Tongue (tissue), 3 donors: ENCODE measurements at places on chromosomes 2 and 18. TPM values are rescaled to one million over a fixed set of nuclear protein-coding genes. Genes with fewer than 3 reads are reported as not detected.

DNA sequence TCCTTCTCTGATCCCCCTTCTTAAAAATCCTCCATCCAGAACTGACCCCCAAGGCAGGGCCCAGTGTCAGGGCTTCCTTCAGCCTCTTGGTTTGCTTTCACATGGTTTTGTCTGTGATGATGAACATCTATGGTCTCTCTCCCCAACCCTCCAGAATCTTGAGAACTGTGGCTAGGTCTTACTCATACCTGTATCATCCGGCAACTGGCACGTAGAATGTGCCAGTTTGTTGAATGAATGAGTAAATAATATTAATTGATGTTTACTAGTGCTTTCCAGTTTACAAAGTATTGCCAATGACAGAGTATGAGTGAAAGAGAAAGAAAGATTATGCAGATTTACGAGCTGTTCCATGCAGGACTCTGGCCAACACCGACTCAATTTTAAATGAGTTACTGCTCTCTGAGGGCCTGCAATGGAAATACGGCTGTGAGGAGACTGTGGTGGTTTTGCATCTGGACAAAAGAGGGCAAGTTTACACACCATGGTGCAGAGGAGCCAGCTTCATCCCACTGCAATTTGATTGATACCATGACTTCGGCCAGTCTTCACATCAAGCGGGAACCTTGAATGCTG, 29.9 kb upstream of the TRIB2 start:
- DNase-seq = no peak

Gene SNORC
- 0.41 TPM for total RNA-seq

DNA sequence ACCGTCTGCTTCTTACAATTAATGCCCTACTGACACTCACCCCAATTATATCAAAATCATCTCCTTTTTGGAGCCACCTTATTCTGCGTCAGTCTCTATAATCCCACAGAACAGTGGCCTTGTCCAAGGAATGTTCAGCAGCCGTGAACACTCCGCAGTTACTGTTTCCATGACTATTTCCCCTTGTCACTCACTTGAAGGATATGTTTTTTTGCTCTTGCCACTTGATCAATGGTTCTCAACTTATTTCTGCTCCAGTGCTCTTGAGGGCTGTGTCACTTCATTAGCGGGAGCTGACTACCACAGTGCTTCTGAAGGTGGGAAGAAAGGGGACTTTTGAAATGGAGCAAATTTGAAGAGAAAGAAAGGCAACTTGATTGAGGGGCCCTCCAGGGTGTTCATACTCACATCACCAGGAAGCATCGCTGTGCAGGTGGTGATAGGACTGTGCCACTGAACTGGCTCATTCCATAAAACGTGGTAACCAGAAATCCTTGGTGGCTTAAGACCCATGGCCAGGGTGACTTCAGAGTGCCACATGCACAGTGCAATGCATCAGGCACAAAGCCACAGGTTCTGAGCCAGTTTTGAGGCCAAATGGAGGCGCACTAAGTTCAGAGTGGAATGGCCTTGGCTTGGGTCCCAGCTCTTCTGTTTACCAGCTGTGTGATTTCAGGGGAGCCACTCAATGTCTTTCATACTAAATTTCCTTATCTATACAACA, 320.6 kb upstream of the RAB12 start:
- DNase-seq = peak; percentile 45

DNA sequence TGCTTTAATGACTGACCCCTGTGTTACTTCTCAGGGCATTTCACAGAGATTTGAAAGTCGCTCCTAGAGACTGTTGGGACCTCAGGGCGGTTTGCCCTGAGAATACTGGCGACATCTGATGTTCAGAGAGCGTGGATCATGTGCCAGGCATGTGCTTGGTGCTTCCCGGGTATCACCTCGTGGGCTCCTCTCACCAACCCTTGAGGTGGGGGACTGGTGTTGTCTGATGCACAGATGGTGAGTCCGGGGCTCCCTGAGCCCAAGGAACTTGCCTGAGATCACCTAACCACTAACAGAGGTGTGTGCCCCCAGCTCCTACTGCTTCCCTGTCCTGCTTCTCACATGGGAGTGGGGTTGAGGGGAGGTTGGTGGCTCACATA, 16.2 kb downstream of the ATOH8 start:
- no peak for DNase-seq

Gene UGT1A10
- not detected for total RNA-seq

DNA sequence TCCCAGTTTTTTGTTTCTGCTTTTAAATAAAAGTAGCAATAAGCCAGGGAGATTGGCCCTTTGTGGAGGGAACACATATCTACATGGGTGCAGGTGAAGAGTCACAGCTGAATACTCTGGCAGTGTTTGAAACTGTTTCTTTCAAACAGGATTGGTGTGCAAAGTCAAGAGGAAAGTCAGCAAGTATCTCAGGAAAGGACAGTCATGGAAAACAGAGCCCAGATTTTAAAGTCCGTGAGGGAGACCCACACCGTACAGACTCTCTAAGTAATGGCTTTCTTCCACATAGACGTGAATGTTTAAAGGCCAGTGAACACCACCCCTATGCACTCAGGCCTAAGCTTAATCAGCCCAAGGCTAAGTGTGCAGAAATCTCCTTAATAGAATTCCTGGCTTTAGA, 95.3 kb downstream of the GFPT1 start:
- DNase-seq = no peak

Gene AQP12B
- not detected for total RNA-seq
